ENCODE measurements at places on chromosomes 1 and 21.

- no peak for DNase-seq
Observed at GRCh38 chr1:216812966-216813365, 89.7 kb upstream of the ESRRG start.

GRCh38 chr1:39061951-39062350 is 35.8 kb downstream of the NDUFS5 start:
- no peak for DNase-seq

DNA sequence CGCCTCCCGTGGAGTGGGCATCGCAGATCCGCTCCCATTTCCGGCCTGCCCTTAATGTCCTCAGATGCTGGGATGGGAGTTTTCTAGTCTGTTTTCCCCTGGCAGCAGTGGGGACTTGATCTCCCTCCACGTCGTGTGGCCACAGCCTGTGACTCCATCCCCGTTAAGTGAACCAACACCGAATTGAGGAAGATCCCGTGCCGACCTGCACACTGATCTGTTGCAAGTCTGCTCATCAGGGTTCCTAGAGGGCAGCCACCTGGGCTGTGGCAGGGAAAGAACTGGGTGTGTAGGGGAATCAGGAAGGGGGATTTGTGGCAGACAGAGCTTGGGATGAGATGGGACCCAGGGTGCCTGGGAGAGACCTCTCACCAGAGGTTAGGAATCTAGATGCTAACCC is 23.3 kb upstream of the CDK18 start:
- DNase-seq = no peak

DNA sequence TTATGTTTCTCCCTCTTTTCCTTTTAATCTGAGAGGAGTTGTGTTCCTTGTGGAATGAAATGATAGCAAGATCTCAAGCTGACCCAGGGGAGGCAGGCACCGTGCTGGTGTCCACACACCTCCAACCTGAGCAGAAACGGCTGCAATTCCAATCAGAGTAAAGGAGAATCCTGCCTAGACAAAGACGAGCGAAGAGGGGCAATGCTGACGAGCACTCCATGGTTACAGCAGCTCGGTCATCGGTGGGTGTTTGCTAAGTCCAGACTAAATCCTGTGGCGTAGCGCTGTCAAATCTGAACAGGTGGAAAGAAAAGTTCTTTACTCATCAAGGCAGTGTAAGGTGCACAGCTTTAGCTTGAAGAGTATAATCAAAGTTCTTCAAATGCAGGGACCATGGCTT is 74.8 kb downstream of the PLD5 start:
- no peak for DNase-seq

DNA sequence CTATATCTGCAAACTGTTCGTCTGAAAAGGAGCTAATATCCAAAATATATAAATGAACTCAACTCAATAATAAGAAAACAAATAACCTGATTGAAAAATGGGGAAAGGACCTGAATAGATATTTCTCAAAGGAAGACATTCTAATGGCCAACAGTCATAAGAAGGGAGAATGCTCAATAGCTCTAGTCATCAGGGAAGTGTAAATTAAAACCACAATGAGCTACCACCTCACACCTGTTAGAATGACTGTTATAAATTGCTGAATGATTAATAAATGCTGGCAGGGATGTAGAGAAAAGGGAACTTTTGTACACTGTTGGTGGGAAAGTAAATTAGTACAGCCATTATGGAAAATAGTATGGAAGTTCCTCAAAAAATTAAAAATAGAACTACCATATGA is 21.2 kb upstream of the C1orf115 start:
- DNase-seq = no peak

- no peak for DNase-seq
Observed at GRCh38 chr1:54845772-54846171, 41.2 kb downstream of the DHCR24 start.

GRCh38 chr1:111318523-111318922 is 27.9 kb downstream of the CHIA start:
- DNase-seq = no peak

- peak; percentile 36 for DNase-seq
Observed at GRCh38 chr1:157170677-157171515, 32.7 kb upstream of the ETV3 start.

- no peak for DNase-seq
Observed at GRCh38 chr1:242128951-242129502, 130.1 kb upstream of the MAP1LC3C start.

DNA sequence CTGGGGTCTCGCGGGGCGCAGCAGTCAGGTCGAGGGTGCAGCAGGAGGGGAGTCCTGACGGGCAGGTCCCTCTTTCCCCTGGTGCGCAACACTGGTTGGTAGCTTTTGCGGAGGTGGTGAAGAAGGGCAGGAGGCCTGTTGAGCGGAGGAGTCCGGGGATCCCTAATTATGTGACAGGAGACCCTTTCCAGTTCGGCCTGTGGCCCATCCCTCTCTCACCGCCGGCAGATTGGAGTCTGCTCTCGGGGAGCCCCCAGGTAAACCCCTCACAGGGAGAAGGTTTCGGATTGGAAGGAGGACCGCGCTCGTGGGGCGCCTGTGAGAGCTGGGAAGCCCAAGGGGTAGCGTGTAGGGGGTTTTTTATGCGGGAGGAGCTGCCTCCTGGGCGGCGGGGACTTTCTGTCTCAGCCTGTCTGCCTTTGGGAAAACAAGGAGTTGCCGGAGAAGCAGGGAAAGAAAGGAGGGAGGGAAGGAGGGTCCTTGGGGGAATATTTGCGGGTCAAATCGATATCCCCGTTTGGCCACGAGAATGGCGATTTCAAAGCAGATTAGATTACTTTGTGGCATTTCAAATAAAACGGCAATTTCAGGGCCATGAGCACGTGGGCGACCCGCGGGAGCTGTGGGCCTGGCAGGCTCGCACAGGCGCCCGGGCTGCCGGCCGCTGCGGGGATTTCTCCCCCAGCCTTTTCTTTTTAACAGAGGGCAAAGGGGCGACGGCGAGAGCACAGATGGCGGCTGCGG is 9.5 kb downstream of the SIM2 start:
- DNase-seq = peak; percentile 5

- no peak for DNase-seq
Observed at GRCh38 chr1:54312796-54313316, 93.3 kb downstream of the SSBP3 start.

All from stimulated activated naive CD8-positive, alpha-beta T cell treated with anti-CD3 and anti-CD28 coated beads, Interleukin-15, amount 100 ng/mL, for 72 hours (primary cell).